ENCODE measurements at places on chromosomes 13 and 19.
A peak's percentile ranks its signal among the peaks of the same experiment; 100 is the strongest.

DNA sequence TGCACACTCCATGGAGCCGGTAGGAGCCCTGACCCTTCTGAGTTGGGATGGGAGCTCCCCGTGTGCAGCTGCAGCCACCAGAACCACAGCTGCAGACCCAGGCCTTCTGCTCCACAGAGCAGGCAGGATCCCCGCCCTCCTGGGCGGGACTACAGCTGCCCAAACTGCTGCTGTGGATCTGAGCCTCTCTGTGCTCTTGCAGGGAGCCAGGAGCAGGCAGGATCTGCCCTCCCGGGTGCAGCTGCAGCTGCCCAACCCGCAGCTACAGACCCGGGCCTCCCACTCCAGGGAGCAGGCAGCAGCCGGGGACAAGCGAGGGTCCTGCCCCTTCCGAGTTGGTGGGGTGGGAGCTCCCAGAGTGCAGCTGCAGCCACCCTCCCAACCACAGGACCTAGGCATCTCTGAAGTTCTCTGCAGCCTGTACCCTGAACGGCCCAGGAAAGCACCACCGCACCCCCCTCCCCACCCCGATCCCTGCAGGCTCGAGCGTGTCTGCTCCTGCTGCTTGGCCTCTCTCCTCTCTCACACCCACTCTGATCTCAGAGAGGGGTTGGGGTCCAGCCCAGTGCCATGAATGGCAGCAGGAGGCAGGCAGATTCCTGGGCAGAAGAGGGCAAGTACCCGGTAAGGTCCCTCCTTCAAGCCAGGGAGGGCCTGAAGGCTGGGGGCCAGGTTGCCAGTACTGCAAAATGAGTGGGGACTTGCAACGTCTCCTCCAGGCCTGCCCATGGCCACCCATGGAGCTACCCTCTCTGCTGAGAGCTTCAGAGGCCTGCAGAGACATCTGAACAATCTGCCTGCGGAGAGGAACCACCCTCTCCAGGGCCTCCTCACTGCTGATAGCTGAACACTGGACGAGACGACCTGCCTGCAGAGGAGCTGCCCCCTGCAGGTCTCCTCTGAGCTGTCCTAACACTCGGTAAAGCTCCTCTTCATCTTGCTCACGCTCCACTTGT lies 16.4 kb upstream of the EMP3 start:
- DNase-seq: no peak

GRCh38 chr13:104796581-104796980 lies 1730.4 kb upstream of the SLC10A2 start:
- no peak for DNase-seq

- no peak for DNase-seq
Observed at GRCh38 chr19:46573679-46574498, 27.2 kb upstream of the CALM3 start.

GRCh38 chr19:55305491-55305890 lies 19.6 kb downstream of the TMEM150B start:
- peak; percentile 56 for DNase-seq

GRCh38 chr19:38888876-38889275 lies 10.5 kb downstream of the SIRT2 start:
- DNase-seq: no peak

DNA sequence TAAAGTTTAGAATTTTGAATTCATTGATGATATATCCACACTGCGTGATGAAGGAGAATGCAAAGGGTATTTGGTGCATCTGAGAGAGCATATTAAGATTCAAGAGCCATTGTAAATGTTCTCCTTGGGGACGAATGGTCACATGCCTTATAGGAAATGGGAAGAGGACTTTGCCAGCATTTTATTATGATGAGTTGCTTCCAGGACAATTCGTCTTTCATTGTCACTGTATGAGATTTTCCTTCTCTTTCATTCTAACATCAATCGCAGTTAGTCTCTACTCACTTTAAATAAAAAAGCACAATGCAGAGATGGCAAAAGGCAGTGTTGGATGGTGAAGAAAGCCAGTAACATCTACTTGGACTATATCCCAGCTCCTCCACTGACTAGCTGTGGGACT lies 21.4 kb downstream of the WDFY2 start:
- no peak for DNase-seq

- DNase-seq: no peak
Observed at GRCh38 chr19:23558541-23558940, 128.5 kb downstream of the ZNF675 start.

GRCh38 chr13:85266331-85266730 lies 532.9 kb downstream of the SLITRK6 start:
- no peak for DNase-seq

DNA sequence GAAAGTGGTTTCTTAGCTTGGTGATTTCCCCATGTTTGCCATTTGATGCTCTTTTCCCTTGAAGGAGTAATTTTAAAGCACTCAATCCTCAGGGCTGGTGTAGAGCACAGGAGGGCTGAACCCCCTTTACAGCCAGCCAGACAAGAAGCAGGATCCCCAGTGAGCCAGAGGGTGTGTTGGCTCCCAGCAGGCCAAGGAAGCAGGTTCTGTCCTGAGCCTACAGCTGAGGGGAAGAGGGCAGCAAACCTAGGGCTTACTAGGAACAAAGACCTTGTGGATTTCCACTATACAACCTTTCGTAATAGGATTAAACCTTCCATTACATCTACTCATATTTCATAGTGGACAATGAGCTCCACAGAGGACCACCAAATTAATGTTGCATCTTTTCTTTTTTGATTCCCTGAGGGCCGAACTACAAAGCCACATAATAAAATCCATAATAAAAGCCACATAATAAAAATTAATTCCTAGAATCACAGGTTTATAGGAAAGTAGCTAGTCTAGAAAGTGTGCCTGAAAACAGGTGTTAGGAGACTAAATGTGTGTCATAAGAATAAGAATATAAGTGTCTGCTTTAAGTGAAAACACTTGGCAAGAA lies 300.2 kb downstream of the DCLK1 start:
- DNase-seq: no peak

- DNase-seq: no peak
Observed at GRCh38 chr13:113001241-113002140, 32.5 kb downstream of the MCF2L start.

- DNase-seq: no peak
Observed at GRCh38 chr13:33274264-33274663, 11.3 kb downstream of the STARD13 start.

DNA sequence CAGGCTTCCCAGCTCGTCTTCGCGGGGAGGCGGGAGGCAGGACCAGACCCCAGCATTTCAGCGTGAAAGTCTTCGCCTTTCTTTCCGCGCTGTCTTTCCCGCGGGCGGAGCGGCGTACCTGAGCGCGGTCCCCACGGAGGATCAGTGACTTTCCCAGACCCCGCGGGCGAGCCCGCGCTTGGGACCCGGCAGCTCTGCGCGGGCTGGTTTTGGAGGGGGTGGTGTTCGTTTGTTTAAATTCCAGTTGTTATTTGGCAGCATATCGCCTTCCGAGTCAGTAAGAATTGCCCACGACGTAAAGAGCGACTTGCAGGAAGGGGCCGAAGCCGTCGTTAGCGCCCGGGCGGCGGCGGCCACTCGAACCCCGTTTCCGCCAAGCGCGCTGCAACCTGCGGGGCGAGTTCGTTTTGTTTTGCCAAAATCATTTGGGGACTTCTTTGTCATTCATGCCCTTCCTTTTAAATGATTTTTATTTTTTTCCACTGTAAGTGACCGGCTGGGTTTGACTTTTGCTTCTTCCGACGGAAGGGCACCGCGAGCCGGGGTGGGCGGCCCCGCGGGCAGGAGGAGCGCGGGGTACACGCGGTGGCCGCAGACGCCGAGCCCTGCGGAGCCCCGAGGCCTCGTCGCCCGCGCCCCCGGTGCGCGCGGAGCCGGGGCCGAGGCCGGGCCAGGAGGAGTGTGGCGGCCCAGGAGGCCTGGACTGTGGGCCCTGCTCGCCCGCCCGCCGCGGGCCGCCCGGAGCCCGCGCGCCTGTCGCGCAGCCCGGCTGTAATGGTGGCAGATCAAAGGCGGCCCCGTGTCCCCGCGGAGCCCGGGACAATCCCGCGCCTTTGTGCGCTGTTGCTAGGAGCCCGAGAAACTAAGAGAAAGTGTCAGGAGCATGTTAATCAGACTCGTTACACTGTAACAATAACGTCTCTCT lies 75.9 kb downstream of the ZIC5 start:
- no peak for DNase-seq

- DNase-seq: no peak
Observed at GRCh38 chr19:4449022-4449638, 8.5 kb downstream of the UBXN6 start.

GRCh38 chr13:52009946-52010345 lies 1.3 kb downstream of the ATP7B start:
- no peak for DNase-seq

DNA sequence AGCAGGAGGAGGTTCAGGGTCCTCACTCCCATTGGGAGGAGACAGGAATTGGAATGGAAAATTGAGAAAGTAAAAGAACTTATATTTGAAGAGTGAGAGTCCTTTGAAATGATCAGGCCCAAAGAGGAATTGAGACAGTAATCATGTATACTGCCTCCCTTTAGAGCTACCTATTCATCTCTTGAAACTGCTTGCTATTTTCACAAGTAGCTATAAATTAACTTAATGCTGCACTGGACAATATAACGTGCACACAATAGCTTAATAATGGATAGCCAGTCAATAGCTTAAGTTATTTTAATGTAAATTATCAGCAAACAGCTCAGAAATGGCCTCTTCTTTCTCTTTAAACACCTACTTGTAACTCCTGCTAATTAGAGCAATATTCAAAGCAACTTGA lies 46.6 kb upstream of the MYCBP2 start:
- DNase-seq: no peak

- DNase-seq: no peak
Observed at GRCh38 chr13:93814658-93815057, 588.1 kb downstream of the GPC6 start.

DNA sequence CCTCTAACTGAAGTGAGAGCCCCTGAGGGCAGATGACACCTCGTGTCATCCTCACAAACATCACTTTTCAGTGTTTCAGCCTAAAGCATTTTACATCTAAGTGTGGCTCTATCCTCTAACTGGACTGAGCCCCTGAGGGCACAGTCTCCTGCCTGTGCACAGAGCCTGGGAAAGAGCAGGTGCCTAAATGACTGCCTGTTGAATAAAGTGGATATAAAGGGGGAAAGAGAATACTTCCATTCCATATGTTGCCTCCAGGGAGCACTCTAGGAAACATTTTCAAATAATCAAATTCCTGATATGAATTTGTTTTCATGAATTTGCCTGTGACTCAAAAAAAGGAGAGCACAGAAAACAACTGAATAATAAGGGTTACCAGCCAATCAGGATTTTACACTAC lies 32.2 kb downstream of the CNMD start:
- DNase-seq: no peak

- DNase-seq: no peak
Observed at GRCh38 chr13:101140936-101141335, 275.4 kb downstream of the NALCN start.

DNA sequence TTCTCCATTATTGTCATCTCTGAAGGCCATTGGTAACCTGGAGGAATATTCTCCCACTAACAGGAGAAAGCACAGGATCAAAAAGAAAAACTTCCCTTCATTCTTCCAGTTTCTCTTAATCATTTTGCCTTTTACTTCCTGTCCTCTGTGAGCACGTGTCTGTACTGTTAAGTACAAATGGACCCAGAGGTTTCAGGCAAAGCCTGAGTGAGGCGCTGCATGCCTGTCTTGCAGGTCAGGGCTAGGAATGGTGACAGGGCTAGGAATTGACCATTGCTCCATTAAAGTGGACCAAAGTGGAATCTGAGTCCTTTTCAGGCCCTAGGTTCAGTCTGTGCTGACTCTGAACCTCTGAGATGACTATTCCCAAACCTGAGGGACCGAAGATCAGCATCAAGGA lies 326.7 kb downstream of the SHISA2 start:
- DNase-seq: no peak

DNA sequence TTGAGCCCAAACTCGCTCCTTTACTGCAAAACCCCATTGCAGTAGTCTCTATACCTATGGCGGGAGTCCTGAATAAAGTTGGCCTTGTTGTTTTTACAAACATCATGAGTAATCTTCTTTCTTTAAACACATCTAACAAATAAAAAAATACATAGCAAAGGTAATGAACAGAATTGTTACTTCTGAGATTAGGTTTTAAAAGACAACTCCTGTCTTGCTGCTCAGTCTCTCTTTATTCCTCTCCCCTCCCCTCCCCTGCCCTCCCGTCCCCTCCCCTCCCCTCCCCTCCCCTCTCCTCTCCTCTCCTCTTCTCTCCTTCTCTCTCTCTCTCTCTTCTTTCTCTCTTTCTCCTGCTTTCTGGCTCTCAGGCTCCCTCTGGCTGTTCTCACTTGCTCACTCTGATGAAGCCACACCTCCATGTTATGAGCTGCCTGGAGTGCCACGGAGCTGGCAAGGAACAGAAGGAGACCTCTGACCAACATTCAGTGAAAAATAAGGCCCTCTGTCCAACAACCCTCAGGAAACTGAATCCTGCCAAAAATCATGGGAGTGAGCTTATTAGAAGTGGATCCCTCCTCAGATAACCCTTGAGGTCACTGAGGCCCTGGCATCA lies 300.7 kb upstream of the MIR17HG start:
- no peak for DNase-seq

All from activated CD4-positive, alpha-beta memory T cell treated with anti-CD3 and anti-CD28 coated beads for 36 hours (primary cell).